KBM-7 (cell line): ENCODE measurements at places on chromosomes 4 and X.
A peak's percentile ranks its signal among the peaks of the same experiment; 100 is the strongest.

- no peak for DNase-seq
These were observed 111.4 kb downstream of the TMEM164 start for GRCh38 chrX:110114260-110114776.

DNA sequence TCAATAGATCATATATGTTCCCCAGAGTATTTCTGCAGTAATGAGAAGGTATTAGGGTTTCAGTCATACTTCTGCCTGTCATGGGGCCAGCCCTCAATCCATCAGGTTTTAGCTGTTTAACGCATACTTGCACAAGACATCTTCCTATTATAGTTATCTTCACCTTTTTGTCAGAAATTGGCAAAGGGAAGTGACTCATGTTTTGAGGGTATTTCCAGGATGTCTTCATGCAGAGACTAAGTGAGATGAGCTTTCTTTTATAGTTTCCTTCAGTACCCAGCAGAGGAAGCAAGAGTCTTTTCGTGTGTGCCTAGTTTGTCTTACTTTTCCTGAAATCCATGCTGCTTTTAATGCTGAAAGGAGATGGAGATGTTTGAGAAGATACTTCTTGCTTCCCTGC lies 9.5 kb downstream of the CSTF2 start:
- DNase-seq = no peak

- DNase-seq = no peak
These were observed 4.7 kb upstream of the MSX1 start for GRCh38 chr4:4854649-4855295.

DNA sequence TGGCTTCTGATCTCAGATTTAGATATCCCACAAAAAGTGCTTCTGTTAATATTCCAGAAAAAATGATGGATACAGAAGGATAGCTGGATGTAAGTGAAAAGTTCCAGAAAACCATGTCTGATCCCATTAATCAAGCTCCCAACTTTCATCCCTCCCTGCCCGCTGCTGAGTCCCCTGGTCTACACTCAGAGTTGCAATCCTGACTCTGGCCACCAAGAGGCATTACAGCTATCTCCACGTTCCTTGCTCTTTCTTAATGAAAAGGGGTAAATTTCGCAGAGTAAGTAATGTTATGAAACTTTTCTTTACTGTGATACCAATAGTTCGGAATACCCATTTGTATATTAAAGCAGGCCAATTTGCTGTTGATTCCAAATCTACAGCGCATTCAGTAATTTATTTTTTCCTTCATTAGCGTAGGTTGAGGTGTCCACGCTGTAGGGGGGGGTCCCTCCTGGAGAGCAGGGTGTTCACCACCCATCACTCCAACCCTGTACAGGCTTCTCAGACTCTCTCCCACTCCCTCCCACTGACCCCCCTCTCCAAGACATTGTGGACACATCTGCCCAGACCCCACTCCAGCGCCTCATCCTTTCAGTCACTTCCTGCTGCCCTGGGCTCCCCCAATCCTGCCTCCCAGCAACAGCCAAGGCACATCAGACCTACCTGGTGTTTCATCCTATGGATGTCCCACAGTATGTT lies 55.1 kb downstream of the RAB40A start:
- DNase-seq = peak; percentile 63

DNA sequence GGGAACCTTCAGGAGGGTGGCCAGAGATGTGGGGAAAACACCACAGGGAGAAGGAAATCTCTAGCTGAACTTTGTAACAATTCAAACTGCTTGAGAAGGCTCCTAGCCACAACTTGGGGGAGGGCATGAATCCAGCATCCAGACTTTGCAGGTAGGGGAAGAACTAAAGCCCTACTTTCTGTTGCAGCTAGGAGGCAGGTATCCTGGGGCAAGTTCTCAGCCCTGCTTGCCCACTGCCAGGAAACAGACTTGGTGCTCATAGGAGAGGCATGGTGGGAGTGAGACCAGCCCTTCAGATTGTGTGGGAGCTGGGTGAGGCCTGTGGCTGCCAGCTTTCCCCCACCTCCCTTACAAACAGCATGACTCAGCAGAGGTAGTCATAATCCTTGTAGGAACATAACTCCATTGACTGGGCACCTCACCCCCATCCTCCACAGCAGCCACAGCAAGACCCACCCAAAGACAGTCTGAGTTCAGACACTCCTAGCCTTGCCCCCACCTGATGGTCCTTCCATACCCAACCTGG lies 209.5 kb upstream of the CPEB2 start:
- DNase-seq = no peak

- no peak for DNase-seq
These were observed 21.2 kb downstream of the CCDC160 start for GRCh38 chrX:134258202-134258601.

- DNase-seq = no peak
These were observed 92.2 kb upstream of the TRIM2 start for GRCh38 chr4:153112041-153112441.

GRCh38 chrX:132389480-132389879 lies 99.4 kb downstream of the MBNL3 start:
- no peak for DNase-seq

DNA sequence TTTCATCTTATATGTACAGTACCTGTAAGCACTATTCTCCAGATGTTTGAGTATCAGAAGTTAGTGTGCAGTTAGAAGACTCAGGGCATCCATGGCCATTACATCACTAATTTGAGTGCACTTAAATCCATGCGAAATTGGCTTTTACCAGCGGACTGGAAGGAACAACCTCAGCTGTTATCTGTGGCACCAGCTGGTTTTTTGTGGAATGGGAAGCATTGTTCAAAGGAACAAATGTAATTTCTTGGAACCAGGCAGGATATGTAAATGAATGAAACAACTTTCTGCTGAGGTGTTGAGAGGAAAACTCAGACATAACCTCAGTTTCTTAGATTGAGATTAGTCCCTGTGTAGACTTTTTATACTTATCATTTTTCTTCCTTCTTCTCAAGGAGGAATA lies 60.2 kb downstream of the PDGFRA start:
- no peak for DNase-seq

DNA sequence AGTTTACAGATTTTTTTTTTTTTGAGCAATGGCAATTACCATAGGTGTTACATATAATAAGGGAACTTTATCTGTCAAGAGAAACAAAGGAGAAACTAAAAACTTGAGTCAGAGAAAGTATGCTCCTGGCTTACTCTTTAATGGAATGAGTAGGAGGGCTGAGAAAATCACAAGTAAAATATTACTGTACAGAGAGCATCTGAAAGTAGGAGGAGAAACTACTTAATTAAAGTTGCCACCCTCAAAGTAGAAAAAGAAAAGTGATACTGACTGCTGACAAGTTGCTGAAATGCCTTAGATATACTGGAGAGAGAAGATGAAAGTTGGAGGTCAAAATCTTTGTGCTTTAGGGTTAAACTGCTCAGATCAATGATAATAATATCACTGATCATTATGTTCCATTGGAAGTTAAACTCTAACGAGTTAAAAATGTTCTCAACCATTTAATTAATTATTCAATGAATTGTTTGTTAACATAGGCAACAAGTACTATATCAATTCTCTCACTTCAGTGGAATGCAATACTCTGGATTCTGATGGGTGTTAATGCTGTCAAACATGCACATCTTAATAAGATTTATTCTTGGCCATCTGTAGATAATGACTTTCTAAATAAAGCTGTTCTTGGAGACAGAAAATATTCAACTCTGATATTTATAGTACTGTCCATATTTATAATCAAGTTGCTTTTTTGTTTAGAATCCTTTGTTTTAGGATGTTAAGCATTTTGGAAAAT lies 61.2 kb upstream of the CAMK2D start:
- DNase-seq = no peak

DNA sequence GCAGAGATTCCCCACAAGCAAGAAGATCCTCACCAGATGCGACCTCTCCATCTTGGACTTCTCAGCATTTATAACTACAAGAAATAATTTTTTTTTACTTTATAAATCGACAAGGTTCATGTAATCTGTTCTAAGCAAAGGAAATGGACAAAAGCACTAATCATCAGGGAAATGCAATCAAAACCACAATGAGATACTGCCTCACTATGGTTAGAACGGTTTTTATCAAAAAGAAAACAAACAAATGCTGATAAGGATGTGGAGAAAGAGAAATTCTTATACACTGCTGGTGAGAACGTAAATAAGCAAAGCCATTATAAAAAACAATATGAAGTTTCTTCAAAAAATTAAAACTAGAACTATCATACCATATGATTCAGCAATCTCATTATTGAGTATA lies 1382.6 kb downstream of the ARAP2 start:
- DNase-seq = no peak

DNA sequence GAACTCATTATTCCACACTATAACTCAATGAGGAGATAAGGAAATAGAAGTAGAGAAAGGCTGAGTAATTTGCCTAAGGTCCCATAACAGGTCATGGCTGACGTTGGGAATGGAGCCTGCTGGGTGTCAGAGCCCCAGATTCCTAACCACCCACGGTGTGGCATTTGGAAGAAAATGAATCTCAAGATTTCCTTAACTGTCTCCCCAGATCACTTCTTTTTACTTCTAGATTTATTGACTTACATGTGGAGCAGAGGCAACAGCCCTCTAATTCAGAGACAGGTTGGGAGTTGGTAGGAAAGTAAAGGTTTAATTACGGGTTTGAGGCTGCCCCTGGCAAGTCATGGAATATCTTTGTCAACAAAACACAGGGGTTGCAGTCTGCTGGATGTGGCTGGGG lies 134.0 kb downstream of the ARHGAP10 start:
- DNase-seq = no peak

- DNase-seq = no peak
These were observed 1699.8 kb upstream of the IGFBP7 start for GRCh38 chr4:58809948-58810347.

GRCh38 chr4:156892805-156893204 lies 78.8 kb downstream of the PDGFC start:
- DNase-seq = no peak

- DNase-seq = peak; percentile 24
These were observed 38.9 kb downstream of the PAGE2 start for GRCh38 chrX:55127692-55128091.

GRCh38 chrX:47264483-47265173 lies 31.8 kb downstream of the USP11 start:
- peak; percentile 41 for DNase-seq

- DNase-seq = peak; percentile 21
These were observed 2.7 kb upstream of the WDR45 start for GRCh38 chrX:49082271-49082871.

GRCh38 chr4:131192318-131192717 lies 1956.8 kb upstream of the PCDH10 start:
- no peak for DNase-seq

DNA sequence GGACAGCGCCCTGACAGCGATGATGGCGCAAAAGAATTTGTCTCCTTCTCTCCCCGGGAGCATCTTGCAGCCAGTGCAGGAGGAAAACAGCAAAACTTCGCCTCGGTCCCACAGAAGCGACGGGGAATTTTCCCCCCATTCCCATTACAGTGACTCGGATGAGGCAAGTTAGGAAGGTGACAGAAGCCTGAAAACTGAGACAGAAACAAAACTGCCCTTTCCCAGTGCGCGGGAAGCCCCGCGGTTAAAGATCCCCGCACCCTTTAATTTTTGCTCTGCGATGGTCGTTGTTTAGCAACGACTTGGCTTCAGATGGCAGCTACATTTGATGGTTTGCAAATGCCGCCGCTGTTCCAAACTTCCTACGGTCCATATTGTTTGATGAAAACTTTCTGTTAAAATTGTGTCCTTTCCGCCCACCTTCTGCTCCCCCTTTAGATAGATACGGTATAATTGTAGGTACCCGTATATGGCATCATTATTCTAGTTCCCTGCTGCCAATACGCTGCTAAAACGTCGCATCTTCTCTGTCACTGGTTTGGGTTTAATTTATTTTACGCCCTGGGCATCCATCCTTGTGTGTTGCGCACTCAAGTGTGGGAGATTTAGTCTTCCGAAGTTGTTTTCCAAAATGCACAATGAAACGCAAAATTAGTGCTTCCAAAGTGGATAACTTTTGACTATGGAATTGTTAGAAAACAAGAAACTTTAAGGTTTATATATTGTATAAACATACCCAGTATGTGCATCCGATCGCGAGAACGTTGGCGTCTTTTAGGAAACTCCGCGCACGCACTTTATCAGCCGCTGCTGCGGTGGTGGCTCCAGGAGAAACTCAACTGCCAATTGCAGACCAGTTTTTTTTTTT lies 1.5 kb downstream of the ATOH1 start:
- no peak for DNase-seq

DNA sequence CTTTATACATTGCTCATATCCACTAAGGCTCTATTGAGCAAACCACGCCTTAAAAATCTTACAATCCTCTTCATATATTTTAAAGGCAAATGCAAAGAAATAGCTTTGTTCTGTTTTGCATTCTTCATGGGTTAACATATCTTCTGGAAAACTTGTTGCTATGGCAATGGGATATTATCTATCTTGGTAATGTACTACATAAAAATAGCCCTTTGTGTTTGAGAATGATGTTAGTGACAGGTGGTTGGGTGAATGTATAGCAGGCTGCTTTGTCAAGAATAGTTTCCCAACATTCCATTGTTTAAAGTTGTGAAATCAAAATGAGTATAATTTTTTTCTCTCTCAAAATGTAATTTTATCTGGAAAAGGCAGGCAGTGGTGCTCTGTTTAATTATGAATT lies 16.8 kb downstream of the REPS2 start:
- no peak for DNase-seq

DNA sequence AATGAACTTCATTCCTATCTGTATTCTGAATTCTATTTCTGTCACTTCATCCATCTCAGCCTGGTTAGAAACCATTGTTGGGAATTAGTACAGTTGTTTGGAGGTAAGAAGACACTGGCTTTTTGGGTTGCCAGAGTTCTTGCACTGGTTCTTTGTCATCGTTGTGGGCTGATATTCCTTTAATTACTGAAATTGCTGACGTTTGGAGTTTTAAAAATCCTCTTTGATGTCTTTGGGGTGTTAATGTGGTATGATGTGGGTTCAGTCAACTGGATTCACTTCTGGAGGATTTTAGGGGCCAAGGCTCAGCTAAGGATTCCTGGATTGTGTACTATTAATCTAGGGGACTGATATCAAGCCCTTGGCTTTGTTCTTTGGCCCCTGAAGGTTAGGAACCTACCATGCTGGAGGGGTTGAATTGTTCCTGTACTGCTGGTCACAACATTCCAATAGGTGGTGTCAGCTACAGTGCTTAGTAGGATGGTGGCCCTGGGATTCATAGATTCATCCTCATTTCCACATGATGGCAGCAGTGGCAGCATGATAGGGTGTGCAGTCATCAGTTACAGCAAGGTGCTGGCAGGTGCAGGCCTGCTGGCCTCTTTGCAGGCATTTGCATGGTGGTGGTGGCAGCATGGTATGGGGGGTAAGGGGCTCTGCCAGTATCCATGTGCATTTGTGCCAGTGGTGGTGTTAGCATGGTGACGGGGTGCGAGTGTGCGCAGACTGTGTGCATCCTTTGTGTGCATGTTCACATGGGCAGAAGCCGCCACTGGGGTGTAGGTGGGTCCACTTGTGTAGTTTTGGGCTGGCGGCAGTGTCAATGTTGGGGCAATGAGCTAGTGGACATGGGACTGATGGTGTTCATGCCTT lies 301.3 kb downstream of the TEX13C start:
- DNase-seq = no peak

GRCh38 chrX:94743478-94743877 lies 1069.5 kb downstream of the FAM133A start:
- peak; percentile 20 for DNase-seq

GRCh38 chr4:176921256-176921655 lies 128.5 kb upstream of the VEGFC start:
- no peak for DNase-seq

- peak; percentile 25 for DNase-seq
These were observed 1.1 kb downstream of the RNF150 start for GRCh38 chr4:141132072-141132708.
